ENCODE measurements at places on chromosomes 5 and 9. TPM values are rescaled to one million over a fixed set of nuclear protein-coding genes. Genes with fewer than 3 reads are reported as not detected.

The TJP2 gene
- total RNA-seq, result 104 TPM

The SEC61B gene
- 35.9 TPM for total RNA-seq

The PGGT1B gene
- total RNA-seq, result 43.9 TPM

The IPO11 gene
- total RNA-seq, result 46.6 TPM

The TRIP13 gene
- 6.2 TPM for total RNA-seq

Measured in lung (tissue), 17 donors.